Hematopoietic multipotent progenitor cell treated with erythropoietin and hydrocortisone succinate and interleukin-3 and kit ligand, for 15 days (in vitro differentiated cells): ENCODE measurements at places on chromosomes 5 and 9.

DNA sequence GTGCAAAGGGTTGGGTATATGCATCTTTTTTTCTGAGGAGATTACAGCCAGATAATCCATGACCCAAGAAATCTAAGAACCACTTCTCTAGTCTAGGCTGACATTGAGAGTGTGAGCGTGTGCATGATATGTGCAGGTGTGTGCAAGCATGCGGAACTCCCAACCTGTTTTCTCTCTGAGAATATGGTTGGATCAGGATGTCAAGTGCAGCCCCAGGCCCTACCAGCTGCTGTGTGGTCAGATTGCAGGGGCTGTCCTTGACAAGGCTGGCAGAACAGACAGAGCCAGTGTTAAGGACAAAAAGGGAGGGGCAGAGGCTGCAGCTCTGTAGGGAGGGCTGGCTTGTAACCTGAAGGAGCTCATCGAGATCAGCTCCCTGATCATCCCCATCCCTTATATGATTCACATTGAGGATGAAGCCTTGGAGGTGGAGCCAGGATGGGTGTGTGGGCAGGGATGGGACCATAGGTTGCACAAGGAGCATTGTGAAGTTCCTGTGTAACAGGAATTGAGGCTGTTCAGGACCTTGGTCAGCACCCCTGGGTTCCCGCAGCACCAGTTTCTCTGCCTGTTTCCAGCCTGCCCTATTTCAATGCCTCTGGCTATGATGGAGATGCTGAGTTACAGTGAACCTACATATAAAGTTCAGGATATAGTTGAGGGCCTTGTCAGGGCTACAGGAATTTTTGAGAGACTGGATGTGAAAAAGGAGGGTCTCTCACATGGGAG, 52.6 kb upstream of the ARAP3 start:
- no peak for DNase-seq

DNA sequence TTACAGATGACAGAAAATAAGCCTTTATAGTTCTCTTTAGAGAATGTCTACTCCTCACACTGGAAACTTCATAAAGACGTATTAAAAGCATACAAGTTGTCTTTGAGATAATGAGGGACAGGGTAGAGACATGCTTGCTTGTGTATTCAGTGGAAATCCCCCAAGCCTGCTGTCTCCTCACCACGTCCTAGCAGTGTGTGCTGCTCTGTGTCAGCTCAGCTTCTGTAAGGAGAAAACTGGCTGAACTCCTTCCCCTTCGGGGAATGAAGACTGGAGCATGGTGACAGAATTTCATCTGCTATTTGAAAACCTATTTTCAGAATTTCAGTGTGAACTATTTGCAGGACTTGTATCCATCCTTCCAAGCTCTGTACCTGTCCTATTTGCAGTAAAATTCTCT, 9.4 kb downstream of the OR2V2 start:
- no peak for DNase-seq

DNA sequence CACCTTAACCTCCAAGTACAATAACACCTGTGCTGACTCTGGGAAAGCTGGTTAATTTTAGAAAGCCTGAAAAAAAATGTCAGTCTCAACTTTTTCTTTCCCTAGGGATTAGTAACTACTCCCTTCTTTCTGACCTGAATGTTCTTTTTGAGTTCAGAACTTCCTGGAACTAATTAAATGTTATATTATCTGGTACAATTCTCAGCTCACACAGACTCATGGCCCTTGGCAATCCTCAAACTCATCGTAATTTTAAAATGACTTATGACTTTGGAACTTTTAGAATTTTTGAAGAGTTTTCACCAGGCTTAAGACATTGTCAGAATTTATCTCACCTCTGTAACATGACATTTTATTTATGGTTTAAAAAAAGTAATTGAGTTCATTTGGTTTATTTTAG, 315.0 kb downstream of the FER start:
- no peak for DNase-seq

- peak; percentile 8 for DNase-seq
Measured at GRCh38 chr9:3477236-3477834, 48.5 kb downstream of the RFX3 start.

DNA sequence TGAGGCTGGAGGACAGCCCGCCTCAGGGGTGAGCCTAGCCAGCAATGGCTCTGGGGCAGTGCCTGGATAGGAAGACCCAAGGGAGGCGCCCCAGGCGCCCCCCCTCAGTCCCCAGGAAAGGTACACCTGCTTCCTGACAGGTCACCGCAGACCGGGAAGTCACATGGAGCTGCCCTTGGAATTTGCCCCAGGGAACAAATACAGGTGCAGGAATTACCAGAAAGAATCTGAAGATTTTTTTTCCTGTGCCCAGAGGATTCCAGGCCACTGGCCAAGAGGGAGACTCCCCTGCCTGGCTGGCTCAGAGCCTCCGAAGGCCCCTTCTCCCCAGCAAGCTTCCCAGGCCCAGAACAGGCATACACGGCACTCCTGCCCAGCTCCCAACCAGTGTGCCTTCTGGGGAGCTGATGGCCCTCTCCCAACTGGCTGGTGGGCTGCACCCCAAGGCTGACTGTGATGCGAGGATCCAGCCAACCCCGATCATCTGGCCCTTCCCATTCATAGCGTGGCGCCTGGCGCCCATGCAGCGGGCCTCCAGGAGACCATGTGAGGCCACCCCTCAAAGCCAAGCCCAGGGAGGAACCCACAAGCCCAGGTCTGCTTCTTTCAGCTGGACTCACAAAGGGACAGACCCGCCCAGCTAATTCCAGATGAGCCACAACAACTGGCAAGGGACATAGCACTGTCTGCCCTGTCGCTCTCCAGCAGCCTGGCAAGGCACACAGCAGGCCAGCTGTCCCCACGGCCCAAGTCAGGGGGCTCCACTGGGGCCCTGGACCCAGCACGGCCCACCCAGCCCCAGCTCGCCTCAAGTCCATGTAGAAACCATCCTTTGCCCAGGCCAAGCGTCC, 2.3 kb downstream of the TPRN start:
- DNase-seq: no peak

DNA sequence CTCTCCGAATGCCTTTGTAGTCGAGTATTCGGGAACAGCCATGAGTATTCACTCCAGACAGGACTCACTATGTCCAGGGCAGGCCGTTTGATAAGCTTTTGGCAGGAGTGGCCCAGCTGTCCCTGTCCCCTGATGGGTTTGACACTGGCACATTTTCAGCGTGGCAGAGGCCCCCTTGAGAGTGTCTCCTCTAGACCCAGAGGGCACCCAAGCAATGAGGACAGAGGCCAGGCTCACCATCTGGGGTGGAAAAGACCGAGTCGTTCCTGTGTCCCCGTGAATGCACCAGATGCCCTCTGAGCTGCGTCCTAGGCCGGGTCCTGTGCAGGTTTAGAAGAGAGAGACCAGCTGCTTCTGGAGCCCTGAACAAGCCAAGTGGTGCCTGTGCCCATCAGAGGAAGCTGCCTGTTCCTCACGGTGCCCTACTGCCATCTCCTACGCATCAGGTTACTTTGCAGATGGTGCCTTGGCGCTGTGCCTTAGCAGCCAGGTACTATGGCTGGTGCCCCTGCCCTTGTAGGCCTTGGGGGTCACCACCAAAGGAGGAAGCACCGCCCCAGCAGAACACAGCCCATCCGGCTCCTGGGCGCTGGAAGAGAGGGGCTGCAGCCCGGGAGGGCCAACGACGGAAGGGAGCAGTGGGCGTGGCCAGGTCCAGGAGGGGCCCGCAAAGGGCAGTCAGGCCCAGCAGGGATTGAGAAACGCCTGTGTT, 42.4 kb downstream of the LRSAM1 start:
- DNase-seq: no peak

- no peak for DNase-seq
Measured at GRCh38 chr9:33244137-33244784, 4.3 kb downstream of the SPINK4 start.

DNA sequence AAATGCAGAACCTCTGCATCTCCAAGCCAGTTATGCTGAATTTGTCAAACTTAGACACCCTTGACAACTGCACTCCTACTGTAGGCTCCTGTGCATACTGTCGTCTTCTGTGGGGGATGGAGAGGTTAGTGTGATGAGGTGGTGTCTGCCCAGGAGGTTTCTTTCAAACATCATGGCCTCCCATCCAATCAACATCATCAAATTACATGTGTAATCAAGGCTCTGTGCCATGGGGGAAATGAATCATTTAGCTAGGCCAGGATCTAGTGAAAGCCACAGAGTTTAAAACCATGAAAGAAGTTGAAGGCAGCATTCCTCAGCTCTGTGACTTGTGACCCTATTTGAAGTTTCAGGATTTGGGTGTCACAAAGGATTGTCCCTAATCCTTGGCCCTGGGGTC, 240.6 kb downstream of the MARCHF11 start:
- DNase-seq: no peak

GRCh38 chr9:86842573-86842972, 104.7 kb downstream of the GAS1 start:
- DNase-seq: no peak

GRCh38 chr5:22242532-22242931, 610.6 kb downstream of the CDH12 start:
- no peak for DNase-seq

- DNase-seq: no peak
Measured at GRCh38 chr9:85009251-85009650, 339.7 kb downstream of the NTRK2 start.
